ENCODE measurements at places on chromosomes 1 and 21.

DNA sequence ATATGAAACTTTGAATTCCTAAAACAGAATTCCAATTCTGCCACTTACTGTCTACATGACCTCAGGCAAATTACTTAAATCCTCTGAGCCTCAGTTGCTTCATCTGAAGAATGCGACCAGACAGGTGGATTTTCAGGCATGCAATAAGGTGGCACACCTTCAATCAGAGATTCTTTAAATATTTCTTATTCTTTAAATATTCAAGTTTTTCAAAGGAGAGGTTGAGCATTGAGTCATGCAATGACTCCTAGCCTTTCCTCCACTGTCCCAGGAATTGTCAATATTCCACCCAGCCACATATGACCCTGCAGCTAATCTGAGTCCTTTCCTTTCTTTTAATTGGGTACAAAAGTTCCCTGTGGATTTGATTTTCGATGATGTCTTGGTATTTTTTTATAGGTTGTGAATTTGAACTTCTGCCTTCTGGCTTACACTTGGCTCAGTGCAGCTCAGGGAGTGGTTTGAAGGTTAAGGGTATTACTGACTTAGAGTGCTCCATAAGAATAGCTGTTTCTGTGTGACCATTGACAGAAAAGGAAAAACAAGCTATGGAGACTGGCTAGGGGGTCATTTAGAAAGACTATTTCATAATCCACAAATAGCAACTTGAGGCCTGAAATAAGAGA lies 52.2 kb upstream of the PRDX6 start:
- DNase-seq: no peak

DNA sequence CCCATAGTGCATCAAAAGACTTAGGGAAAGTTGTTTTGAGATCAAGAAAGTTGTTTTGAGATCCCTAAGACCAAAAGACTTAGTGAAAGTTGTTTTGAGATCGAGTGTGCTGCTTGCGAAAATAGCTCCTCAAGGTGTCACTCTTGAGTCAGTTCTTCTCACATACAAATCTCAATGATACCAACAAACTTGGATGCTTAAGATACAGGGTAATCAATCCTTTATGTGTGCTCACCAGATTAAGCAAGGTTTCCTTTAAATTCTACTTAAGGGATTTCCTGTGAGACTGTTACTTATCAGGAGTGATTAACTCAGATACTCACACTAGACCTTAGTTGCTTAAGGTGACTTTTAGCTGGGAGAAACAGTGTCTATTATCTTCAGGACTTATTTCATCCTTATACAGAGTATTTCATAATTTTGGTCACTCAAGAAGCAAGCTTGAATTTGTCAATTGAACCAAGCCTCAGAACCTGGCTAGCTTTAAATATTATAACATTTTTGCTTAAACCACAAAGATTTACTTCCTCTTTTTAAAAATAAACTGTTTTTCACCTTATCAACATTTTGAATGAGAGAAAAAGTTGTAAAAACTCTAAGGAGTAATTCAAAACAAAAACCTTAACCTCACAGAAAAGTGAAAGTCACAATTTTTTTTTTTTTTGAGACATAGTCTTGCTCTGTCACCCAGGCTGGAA lies 8.0 kb upstream of the RLF start:
- DNase-seq: peak; percentile 74

DNA sequence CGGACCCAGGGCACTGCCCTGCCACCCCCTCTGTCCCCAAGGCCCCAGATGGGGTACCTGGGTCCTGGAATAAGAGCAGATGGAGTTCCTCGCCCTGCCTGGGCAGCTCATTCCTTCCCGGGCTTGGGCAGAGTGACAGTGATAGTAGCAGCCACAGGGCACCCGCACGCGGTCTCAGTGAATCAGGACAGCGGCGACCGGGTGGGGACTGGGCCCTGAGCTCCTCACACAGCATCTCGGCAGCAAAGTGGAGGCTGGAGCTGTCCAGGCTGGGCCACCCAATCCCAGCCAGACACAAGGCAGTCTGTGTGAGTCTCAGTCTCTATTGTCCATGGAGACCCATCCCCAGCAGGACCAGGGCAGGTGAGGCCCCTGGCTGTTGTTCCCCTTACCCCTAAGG lies 37.4 kb upstream of the CCDC27 start:
- DNase-seq: no peak

DNA sequence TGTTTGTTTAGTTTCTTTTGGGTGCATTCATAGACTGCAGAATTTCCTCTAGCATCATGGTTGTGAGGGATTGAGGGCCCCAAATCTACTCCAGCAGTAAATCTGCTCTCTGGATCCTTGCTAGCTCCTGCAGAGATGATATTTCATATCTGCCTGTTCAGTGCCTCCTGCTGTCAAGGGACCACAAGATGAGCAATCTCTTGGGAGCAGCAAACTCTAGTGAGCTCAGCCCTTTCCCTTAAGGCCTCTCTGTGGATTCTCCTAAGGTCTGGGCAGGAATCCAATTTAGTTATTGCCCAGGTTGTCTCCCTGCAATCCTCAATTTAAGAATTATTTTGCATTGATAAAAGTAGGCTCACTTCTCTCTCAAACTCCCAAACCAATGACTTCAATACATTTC lies 76.9 kb downstream of the RGS18 start:
- no peak for DNase-seq

GRCh38 chr1:107548276-107548675 lies 407.4 kb downstream of the NTNG1 start:
- DNase-seq: no peak

DNA sequence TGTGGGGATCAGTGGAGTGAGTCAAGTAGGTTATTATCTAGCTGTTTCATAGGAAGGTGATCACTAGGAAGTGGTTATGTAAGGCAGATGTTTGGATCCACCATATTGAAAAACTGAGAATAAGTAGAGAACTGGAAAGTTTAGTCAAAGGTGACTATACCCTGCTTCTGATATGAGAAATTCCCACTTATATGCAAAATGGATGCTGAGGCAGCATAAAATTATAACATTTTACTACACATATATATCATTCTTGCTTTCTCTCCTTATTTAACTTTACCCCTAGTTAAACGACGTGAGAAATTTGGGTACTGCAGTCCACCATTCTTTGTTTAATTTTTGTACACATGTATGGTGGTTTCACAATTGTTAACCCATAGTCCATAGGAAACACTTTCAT lies 142.4 kb downstream of the ADGRL4 start:
- DNase-seq: no peak

DNA sequence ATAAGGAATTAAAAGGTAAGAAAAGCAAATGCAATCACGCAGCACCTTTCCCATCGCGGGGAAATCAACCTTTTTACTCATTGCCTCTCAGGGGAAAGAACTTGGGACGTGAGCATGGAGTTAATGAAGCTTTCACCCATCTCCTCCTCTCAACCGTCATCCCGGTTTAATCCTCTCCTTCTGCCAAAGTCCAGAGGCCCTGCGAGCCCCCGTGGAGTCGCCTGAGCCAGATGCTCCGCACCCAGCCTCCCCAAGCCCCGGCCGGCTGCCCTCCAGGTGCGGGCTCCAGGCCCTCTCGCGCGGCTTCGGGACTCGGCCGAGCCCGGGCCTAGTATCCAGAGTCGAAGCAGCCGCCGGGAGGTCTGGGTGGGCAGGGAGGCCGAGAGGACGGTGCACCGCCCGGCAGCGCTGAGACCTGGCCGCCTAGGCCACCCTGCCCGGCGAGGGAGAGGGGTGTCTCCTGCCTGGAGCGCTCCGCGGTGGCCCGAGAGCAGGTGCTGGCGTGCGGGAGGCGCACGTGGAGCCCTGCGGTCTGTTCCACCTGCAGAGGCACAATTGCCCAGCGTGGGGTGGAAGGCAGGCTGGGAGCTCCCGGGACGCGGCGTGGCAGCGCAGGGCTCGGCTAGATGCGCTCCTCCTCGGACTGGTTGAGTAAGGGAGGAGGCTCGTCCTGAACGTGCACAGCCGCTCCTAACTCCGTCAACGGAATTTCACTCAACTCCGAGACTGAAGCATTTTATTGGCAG lies 218.5 kb downstream of the SDCCAG8 start:
- no peak for DNase-seq

DNA sequence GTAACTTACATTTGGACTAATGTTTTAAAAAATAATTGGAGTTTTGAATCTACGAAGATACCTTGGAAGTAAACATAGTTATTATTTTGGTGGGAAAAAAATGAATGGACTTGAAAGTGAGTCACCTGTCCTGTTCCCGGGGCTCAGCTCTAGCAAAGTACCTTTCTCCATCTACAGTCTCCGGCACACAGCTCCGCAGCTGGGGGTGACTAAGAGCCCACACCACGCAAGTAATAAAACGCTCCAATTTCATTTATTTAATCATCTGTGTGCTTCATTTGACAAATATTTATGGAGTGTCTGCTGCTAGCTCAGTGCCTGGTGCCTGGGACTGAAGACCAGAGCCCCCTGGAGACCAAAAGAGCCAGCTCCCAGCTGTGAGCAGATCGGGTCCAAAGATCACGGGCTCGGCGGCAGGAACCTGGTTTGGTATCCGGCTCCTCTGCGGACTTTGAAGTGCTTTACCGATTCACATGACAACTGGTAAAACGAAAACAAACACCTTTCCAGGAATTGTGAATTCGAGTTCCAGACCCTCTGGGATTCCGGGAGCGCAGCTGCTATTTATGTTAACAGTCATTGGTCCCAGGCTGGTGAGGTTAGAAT lies 1.7 kb upstream of the RIPK4 start:
- DNase-seq: peak; percentile 39

- no peak for DNase-seq
Observed at GRCh38 chr1:50213505-50213904, 104.8 kb downstream of the ELAVL4 start.

DNA sequence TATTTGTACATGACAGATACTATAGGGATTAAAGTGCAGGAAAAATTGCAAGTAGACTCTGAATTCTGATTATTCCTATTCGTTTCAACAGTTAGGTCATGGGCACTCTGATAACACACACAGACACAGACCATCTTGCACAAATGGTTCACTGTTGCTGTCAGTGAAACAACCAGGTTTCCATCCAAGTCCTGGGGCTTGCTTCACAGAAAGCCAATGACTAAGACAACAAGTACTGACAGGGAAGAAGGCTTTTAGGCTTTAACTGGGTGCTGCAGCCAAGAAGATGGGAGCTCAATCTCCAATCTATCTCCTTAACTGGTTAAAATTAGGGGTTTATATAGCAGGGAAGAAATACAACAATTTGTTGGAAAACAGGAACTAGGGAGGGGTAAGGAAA lies 57.6 kb downstream of the RIMS3 start:
- no peak for DNase-seq

DNA sequence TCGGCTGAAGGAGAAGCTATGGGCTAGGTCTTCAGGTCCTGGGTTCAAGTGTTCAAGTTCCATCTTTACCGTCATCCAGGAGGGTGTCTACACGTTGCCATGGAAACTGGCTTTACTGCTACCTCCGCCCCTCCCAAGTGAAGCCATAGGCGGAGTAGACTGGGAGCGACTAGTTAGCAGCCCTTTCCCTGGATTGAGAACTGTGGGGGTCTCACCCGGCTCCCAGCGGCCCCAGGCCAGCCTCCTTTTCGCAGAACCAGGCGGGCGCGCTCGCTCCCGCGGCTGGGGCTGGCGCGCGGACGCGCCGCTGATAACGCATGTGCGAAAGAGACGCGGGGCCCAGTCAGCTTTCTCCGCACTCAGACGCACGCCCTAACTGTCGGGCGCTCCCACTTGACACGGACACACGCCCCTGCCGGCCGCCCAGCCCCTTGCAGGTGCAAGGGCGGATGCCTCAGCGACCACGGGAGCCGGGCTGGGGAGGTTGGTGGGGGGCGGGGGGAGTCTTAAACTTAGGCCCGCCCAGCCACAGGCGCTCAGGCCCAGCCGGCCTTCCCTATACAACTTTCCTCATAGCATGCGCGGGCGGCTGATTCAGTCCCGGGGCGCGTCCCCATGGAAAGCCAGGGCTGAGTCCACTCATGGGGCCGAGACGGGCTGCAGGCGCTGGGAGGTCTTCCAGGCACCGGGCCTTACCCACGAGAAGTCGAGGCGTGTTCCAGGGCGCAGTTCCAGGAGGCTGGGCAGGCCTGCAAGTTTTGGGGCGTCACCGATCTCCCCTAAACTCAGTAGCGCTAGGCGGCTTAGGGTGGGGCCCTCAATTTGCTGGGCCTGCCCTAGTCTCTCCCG lies 7.4 kb downstream of the EFNA4 start:
- peak; percentile 75 for DNase-seq

GRCh38 chr1:61322769-61323168 lies 240.4 kb downstream of the NFIA start:
- DNase-seq: no peak

DNA sequence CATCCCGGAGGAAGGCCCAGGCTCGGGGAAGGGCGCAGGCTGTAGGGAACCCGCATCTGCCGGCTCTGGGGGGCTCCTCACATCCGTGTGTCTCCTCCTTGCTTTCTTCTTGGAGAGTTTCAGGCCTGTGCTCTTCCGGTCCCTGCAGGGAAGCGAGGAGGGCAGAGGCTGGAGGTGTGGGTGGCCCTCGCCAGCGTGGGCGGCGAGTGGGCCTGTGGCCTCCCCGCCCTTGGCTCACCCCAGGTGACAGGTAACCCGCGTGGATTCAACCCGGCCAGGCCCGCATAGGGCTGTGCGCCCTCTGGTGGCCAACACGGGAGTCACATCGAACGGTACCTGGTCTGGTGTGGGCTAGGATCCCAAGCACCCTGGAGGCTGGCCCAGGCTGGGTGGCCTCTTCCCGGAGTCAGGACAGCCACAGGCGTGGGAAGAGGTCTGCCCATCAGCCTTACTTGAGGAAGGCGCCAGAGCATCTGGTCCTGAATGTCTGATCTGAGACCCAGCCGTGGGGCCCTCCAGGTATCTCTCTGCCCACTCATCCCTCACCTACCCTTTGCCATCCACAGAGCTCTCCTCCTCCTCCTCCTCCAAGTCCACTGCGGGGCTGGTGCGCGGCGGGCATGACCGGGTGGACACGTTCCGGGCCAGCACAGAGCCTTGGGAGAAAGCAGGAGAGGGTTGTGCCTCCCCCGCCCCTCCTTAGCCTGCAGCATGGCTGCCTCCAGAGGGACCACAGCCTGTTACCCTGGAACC lies 9.6 kb upstream of the TNFRSF25 start:
- peak; percentile 14 for DNase-seq

DNA sequence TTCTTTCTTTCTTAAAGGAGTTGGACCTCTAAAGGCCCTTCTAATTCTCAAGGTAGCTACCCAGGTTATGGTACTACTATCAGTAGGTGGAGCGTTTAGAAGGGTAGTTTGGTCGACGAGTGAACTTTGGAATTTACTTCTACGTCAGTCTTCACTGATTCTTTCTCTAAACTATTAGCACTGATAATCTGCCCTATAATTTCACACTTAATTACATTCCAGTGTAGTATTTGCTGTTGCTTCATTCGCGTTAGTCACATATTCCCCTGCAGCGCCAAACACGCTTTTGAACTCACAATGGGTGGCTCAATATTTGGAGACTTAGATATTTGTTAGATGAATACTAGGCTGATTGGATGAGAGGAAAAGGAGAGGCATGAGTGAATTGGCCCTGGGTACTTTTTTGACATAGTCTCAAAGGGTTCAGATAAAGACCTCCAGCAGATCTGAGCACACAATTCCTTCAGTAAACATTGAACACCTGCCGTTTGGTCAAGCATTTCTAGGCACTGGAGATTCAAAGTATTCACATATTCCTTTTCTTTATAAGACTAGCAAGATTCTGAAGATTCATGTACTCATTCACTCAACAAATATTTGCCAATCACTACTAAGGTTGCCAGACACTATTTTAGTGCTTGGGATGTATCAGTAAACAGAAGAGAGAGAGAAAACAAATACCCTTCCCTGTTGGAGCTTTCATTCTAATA lies 929 bp upstream of the FOXJ3 start:
- peak; percentile 54 for DNase-seq

Data from fibroblast of villous mesenchyme (primary cell).